ENCODE measurements at places on chromosomes 4 and X.

DNA sequence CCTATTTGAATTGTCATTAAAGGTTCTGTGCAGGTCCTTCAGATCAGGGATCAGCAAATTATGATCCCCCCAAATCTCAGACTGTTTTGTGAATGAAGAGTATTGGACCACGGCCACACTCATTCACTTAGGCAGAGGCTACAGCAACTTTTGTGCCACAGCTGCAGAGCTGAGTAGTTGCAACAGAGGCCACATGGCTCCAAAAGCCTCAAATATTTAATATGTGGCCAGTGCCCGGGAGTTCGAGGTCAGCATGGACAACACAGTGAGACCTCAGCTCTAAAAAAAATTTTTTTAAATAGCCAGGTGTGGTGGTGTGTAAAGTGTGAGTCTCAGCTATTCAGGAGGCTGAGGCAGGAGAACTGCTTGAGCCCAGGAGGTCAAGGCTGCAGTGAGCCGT lies 100.7 kb downstream of the NSUN7 start:
- no peak for DNase-seq

- no peak for DNase-seq
Measured at GRCh38 chr4:16597443-16597842, 301.0 kb downstream of the LDB2 start.

DNA sequence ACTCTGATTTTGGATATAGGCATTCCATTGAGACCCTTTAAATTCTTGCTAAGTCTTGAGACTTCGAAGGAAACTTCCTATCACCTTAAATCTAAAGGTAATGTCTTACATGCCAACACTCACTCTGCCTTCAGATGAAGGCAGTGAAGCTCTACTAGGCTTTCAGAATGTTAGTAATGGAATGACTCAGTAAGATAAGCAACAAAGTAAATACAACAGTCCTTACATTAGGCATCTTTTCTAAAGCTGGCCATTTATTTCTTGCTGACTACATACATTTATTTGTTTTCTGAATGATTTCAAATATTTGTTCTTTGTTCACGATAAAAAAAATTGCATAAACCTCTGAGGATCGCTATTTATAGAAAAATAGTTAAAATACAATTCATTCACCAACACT lies 43.5 kb downstream of the ASIC5 start:
- no peak for DNase-seq

DNA sequence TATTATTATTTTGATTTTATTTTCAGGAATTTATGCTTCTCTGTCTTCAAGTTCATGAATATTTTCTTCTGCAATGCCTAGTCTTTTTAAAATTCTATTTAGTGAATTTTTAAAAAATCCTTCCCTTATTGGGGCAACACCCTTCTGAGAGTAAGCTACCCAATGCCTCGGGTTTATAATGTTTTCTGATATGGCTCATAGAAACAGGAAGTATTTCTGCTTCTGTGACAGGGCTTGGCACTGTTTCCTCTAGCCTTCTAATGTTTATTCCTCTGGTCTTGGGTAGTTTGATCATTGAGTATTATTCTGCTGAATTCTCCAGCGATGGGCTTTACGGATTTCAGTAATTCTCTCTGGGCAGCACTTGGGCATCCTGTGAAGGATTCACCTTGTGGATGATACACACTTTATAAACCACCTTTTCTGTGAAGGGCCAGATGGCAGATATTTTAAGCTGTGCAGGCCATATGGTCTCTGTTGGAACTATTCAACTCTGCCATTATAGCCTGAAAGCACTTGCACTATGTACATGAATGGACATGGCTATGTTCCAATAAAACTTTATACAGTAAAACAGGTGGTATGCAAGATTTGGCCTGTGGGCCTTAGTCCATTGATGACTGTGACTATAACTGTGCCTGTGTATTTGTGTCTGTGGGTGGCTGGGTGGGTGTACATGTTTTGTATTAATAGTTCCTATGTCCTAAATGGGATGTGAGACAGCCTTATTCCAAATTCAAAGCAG lies 95.9 kb upstream of the FAT1 start:
- DNase-seq = no peak

DNA sequence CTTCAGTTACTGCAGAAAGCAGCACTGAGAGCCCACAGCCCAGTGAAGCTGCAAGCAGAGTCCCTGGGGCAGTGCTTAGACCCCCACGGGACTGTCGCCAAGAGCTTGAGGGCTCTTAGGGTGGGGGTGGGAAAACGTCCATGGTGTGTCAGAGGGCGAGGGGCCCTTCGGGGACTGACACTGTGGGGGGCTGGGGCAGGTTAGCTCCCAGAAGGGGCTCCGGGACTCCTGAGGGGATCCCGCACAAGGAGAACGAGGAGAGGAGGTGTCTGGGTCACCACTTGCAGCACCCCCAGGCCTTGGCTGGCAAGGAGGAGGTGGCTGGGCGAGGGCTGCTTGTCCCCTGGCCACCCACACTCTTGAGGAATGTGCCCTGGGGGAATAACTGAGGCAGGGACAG lies 20.8 kb downstream of the NAT8L start:
- no peak for DNase-seq

- no peak for DNase-seq
Measured at GRCh38 chr4:170758988-170759387, 669.2 kb upstream of the AADAT start.

GRCh38 chr4:159483110-159483781 lies 380.4 kb downstream of the RAPGEF2 start:
- DNase-seq = no peak

- no peak for DNase-seq
Measured at GRCh38 chr4:2245787-2246275, 3.9 kb upstream of the HAUS3 start.

- DNase-seq = no peak
Measured at GRCh38 chr4:34845926-34846325, 1398.4 kb downstream of the ARAP2 start.

DNA sequence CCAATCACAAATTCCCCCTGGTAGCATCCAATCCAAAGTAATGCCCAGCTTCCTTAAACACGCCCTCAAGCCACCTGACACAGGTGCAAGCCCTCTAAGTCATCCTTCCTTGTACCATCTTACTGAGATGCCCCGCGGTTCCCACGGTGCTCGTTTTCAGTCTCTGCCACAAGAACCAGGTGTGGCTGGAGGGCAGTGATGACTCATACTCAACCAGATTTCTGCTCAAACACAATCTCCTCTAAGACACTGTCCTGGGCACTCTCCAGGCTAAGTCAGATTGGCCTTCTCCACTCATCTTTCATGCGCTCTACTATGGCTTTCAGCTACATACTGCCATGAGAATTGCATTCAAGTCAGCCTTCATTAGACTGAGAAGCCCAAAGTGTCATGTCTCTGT lies 3.5 kb downstream of the SH3KBP1 start:
- DNase-seq = no peak

GRCh38 chr4:148375584-148375983 lies 66.6 kb downstream of the NR3C2 start:
- DNase-seq = no peak

GRCh38 chrX:42229533-42229932 lies 306.2 kb upstream of the CASK start:
- DNase-seq = no peak

DNA sequence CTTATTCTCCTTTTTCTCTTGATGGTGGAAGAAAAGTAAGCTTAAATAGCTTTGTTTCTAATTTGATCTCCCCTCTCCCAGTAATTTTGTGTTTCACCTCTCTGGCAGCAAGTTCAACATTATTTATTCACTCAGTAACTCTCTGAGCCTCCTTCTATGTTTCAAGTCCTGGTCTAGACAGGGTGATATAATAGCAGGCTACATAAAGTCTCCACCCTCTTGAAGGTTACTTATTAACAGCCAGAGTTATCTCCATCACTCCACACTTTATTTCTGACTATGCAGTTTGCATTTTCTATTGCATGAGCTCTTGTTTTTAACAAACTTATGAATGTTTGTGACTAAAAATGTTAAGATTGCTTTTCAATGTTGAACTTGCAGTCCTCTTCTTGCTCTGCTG lies 17.8 kb upstream of the ANOS1 start:
- DNase-seq = no peak

Measured in T-helper 2 cell (primary cell).